ENCODE measurements at places on chromosomes 4 and X.

GRCh38 chr4:86870442-86871069 is 21.4 kb upstream of the SLC10A6 start:
- DNase-seq = no peak

- peak; percentile 9 for DNase-seq
Observed at GRCh38 chrX:72030431-72030830, 101.3 kb downstream of the RTL5 start.

- DNase-seq = no peak
Observed at GRCh38 chr4:27775156-27775555, 914.5 kb downstream of the STIM2 start.

- peak; percentile 89 for DNase-seq
Observed at GRCh38 chr4:189941005-189941450, 356 bp downstream of the FRG1 start.

- DNase-seq = no peak
Observed at GRCh38 chr4:103289186-103289585, 91.0 kb upstream of the CENPE start.

All from mesenteric fat pad (tissue), 1 donor.